Liver (tissue), 10 donors: ENCODE measurements at places on chromosomes 13 and 19.

- H3K27me3 ChIP-seq: no peaks in the 10 kb centered on the region
- peaks cover 8% of the 10 kb centered on the region for H3K4me1 ChIP-seq
- no peak overlapping the region for H3K4me3 ChIP-seq
- no peak for DNase-seq
Measured at GRCh38 chr19:33241530-33242101, 16.0 kb upstream of the SLC7A10 start.

GRCh38 chr13:112905990-112906641 is 62.9 kb upstream of the MCF2L start:
- H3K36me3 ChIP-seq: no peaks in the 10 kb centered on the region
- peaks cover 2% of the 10 kb centered on the region for H3K4me1 ChIP-seq
- no peak for DNase-seq

DNA sequence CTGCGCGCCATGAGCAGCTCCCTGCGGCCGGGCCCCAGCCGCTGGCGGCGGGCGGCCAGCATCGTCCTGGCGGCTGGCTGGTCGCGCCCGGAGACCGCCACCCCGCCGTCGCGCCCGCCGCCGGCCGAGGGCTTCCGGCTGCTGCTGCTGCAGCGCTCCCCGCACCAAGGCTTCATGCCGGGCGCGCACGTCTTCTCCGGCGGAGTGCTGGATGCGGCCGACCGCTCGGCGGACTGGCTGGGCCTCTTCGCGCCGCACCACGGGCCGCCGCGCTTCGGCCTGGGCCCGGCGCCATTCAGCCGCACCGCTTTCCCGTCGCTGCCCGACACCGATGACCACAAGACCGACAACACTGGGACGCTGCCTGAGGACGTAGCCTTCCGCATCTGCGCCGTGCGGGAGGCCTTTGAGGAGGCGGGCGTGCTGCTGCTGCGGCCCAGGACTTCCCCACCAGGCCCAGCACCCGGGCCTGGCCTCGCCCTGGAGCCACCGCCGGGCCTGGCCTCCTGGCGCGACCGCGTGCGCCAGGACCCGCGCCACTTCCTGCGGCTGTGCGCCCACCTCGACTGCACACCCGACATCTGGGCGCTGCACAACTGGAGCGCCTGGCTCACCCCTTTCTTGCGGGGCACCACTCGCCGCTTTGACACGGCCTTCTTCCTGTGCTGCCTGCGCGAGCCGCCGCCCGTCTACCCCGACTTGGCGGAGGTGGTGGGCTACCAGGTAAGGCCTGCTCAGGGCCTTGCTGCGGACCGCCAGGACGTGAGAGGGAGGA is 518 bp downstream of the NUDT19 start:
- H3K27me3 ChIP-seq: no peaks in the 10 kb centered on the region
- H3K27ac ChIP-seq: peak overlapping the region; percentile 69
- H3K36me3 ChIP-seq: no peaks in the 10 kb centered on the region
- H3K4me3 ChIP-seq: peak overlapping the region; percentile 51
- DNase-seq: peak; percentile 61
- peaks cover 16% of the 10 kb centered on the region for H3K4me1 ChIP-seq

DNA sequence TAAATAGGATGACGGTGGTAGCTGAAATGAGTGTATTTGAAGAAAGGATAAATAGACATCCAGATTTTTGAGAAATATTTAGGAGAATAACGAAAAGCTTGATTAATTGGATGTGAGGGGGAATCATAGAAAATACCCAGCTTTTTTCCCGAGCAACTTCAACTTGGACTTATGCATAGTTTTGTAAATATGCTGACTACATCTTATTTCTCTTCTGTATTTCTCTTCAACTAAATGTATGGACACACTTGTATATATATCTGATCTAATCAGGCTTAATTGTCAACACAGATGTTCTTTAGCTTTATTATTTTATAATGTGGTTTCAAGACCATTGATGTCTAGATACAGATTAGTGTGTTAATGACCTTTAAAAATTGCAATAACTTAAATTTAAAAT is 685.0 kb downstream of the SLITRK1 start:
- no peak for DNase-seq
- H3K4me1 ChIP-seq: no peaks in the 10 kb centered on the region
- no peaks in the 10 kb centered on the region for H3K27me3 ChIP-seq
- no peak overlapping the region for H3K4me3 ChIP-seq
- no peak overlapping the region for H3K27ac ChIP-seq

DNA sequence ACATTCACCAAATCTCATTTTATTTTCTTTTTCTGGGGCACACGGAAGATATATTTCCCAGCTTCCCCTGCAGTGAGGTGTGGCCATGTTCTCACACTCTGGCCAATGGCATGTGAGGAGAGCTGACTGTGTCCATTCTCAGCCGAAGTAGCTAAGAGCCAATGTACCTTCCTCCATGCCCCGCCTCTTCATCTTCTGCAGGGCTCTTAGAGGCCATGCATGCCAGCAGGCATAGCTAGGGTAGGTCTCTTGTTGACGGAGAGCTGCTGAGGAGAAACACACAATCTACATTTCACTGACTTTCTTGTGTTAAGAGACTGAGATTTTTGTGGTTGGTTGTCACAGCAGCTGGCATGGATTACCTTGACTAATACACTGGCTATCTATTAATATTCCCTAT is 9.8 kb upstream of the MICU2 start:
- no peak for DNase-seq
- H3K27me3 ChIP-seq: no peaks in the 10 kb centered on the region
- H3K27ac ChIP-seq: no peak overlapping the region
- H3K4me1 ChIP-seq: no peaks in the 10 kb centered on the region
- H3K4me3 ChIP-seq: no peak overlapping the region

- peak overlapping the region; percentile 57 for H3K4me3 ChIP-seq
- H3K36me3 ChIP-seq: no peaks in the 10 kb centered on the region
- peaks cover 2% of the 10 kb centered on the region for H3K4me1 ChIP-seq
- H3K27ac ChIP-seq: peak overlapping the region; percentile 86
- no peak for DNase-seq
- H3K27me3 ChIP-seq: no peaks in the 10 kb centered on the region
Measured at GRCh38 chr19:53537121-53537520, 824 bp upstream of the ZNF331 start.
